Activated CD4-positive, alpha-beta memory T cell treated with anti-CD3 and anti-CD28 coated beads for 36 hours (primary cell): ENCODE measurements at places on chromosomes 1 and 21. TPM values are rescaled to one million over a fixed set of nuclear protein-coding genes. Genes with fewer than 3 reads are reported as not detected.
A peak's percentile ranks its signal among the peaks of the same experiment; 100 is the strongest.

- H3K4me1 ChIP-seq: peaks cover 4% of the 10 kb centered on the region
- H3K27ac ChIP-seq: no peak overlapping the region
- H3K4me3 ChIP-seq: no peak overlapping the region
- no peak for DNase-seq
- no peaks in the 10 kb centered on the region for H3K36me3 ChIP-seq
- peaks cover 41% of the 10 kb centered on the region for H3K27me3 ChIP-seq
These were observed 51.8 kb downstream of the UTP25 start for GRCh38 chr1:209879539-209879938.

DNA sequence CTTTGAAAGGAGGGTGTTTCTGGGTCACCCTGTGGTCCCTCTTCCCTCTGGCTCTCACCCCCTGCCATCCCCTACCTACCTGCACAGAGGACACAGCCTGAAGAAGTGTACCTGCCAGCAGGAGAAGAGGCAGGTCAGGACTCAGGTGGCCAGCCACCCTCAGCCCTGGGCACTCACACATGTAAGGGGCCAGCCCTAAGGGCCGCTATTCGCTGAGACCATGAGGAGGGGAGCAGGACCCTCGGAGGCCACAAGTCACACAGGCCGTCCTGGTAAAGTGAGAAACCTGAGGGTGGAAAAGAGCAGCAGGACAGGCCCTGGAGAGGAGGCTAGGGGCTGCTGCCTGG lies 1.2 kb downstream of the ZNF692 start:
- peak overlapping the region; percentile 91 for H3K4me3 ChIP-seq
- peaks cover 22% of the 10 kb centered on the region for H3K36me3 ChIP-seq
- DNase-seq: no peak

- peaks cover 39% of the 10 kb centered on the region for H3K36me3 ChIP-seq
- no peaks in the 10 kb centered on the region for H3K27me3 ChIP-seq
- H3K4me3 ChIP-seq: peak overlapping the region; percentile 96
- H3K27ac ChIP-seq: peak overlapping the region; percentile 96
- peaks cover 67% of the 10 kb centered on the region for H3K4me1 ChIP-seq
These were observed 2.8 kb downstream of the ARHGEF2 start for GRCh38 chr1:155975375-155976061.

DNA sequence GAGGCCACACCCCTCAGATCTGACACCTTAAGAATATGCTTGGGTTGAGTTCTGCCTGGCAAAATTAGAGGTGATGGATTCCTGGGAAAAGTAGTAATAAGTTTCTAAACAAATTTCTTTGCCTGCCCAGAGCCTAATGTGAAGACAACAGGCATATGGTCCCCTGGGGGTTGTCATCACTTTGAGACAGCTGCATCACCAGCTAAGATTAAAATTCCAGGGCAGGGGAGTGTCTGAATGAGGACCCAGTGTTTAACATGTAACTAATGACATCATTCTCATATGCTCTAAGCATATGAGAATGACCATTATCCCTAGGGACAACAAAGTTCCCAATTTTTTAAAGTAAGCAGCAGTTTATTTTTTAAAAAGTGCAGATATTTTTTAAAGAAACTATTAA lies 432.2 kb downstream of the PCP4 start:
- no peak overlapping the region for H3K27ac ChIP-seq
- no peaks in the 10 kb centered on the region for H3K27me3 ChIP-seq
- H3K36me3 ChIP-seq: no peaks in the 10 kb centered on the region
- H3K4me1 ChIP-seq: no peaks in the 10 kb centered on the region
- DNase-seq: no peak
- no peak overlapping the region for H3K4me3 ChIP-seq

DNA sequence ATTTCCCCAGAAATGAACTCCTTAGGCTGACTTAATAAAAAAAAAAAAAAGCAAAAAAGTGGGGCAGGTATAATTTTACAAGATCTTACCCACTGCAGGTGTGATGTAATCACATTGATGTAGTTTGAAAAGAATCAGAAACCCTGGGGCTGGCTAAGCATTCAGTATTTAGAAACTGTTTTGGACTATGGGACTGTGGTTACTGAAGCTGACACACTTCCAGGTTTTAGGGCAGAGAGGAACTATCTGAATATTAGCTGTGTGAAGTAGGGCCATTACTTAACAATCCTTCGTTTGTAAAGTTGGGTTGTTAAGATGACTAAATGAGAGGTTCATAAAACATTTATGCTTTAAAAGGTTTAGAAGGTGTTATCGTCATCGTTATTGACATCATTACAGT lies 165.3 kb downstream of the FASLG start:
- no peak for DNase-seq
- H3K4me1 ChIP-seq: peaks cover 10% of the 10 kb centered on the region
- no peak overlapping the region for H3K4me3 ChIP-seq

DNA sequence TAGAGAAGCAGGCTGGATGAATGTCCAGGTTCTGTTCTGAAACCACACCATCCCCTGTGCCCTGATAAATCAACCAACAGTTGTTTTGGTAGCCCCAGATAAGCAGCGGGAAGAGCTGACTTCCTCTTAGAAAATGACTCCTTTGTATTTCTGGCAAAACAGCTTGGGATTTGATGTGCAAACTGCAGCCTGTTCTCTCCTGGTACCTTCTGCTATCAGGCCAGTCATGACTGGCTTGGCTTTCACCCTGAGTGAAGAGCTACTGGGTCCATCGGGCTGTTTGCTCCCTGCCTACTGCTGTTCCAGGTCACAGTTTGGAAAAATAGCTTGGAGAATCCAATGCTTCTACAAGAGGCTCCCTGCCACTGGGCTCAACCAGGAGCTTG lies 116.8 kb downstream of the DTL start:
- no peak overlapping the region for H3K27ac ChIP-seq
- no peak overlapping the region for H3K4me3 ChIP-seq
- H3K27me3 ChIP-seq: no peaks in the 10 kb centered on the region
- peaks cover 3% of the 10 kb centered on the region for H3K4me1 ChIP-seq
- H3K36me3 ChIP-seq: no peaks in the 10 kb centered on the region

DNA sequence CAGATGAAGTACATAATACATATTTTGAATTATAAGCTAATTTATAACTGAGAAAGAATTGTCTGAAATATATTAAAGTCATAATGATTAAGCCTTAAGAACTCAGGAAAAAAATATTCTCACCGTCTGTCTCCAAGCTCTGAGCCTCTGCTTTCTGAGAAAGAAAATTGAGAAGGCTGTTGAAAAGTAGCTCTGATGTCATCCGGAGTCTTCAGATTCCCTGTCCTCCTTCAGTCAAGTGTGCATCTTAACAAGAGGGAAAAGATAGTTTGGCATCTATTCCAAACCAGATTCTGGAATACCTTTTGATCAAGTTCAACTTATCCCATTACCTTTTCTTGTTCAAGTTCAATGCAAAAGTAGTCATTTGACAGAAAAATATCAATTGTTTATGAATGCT lies 50.6 kb downstream of the NRIP1 start:
- no peaks in the 10 kb centered on the region for H3K27me3 ChIP-seq
- no peak overlapping the region for H3K27ac ChIP-seq
- DNase-seq: no peak
- H3K4me3 ChIP-seq: no peak overlapping the region
- peaks cover 12% of the 10 kb centered on the region for H3K4me1 ChIP-seq

GRCh38 chr1:119222271-119222670 lies 81.8 kb upstream of the WARS2 start:
- H3K27ac ChIP-seq: no peak overlapping the region
- no peak for DNase-seq
- no peaks in the 10 kb centered on the region for H3K4me1 ChIP-seq

GRCh38 chr1:31007462-31007991 lies 58.0 kb downstream of the PUM1 start:
- no peaks in the 10 kb centered on the region for H3K27me3 ChIP-seq
- H3K27ac ChIP-seq: peak overlapping the region; percentile 58
- H3K36me3 ChIP-seq: peaks cover 42% of the 10 kb centered on the region
- H3K4me1 ChIP-seq: peaks cover 74% of the 10 kb centered on the region

The TNFRSF4 gene
- 1,005 TPM for total RNA-seq

The RIMS3 gene
- total RNA-seq: 4.0 TPM

The RCOR3 gene
- 30.2 TPM for total RNA-seq

The TAS1R3 gene
- total RNA-seq: 0.10 TPM
